ENCODE measurements at places on chromosomes 3 and 15. TPM values are rescaled to one million over a fixed set of nuclear protein-coding genes. Genes with fewer than 3 reads are reported as not detected.

Gene MUSTN1
- 0.22 TPM for total RNA-seq

DNA sequence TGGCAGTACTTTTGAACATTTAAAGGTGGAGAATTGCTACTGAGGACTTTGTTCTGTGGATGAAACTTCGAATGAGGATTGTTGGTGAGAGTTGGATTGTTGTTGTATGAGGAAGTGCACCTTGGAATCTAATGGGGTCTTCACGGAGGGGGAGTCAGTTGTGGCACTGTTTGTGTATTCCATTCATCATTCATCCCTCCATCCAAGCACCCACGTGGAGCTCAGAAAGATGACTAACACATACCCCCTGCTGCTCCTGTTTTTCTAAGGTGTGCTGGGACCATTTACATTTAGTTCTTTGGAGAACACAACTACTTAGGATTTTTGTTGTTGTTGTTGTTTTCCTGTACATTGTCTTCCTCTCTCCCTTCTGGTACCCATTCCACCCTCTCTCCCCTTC is 122.6 kb downstream of the IGF1R start:
- no peak for DNase-seq

Gene SLC24A5
- not detected for total RNA-seq

DNA sequence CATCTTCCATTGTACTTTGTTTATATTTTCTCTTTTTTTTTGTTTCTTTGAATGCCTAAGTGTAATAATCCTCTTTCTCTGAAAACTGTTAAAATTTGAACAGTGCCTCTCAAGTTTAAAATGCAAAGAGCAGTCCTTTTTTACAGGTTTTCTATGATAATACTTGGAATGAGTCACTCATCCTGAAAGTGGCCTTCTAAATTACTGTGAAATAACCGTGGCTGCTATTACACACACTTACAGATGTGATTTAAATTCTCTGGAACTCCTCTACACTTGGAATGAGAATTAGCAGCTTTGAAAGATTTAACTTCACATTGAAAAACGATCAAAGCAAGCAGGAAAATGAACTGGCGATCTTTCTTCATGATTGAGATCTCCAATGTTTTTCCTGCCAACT is 105.9 kb downstream of the ROBO1 start:
- no peak for DNase-seq

- DNase-seq, result no peak
Observed at GRCh38 chr15:84775867-84776449, 27.6 kb downstream of the ZNF592 start.

GRCh38 chr3:14512281-14512941 is 27.7 kb downstream of the GRIP2 start:
- no peak for DNase-seq

DNA sequence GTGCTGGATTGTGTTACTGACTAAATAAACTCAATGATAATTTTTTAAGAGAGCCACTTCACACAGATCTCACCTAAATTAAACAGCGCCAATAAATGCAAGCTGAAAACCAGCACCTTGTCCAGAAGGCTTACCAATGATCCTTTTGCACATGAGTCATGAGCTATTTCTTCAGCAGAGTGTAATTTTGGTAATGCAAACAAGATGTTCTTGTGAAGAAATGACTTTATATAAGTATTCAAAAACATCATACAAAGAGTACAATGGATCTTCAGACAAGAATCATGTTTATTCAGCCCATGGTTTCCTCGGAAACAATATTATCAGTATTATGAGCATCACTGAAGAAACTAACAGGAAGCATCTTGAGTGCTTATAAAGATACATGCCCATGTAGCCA is 263.8 kb upstream of the UBE2E2 start:
- no peak for DNase-seq

Gene SYNM
- total RNA-seq, result 5.6 TPM

DNA sequence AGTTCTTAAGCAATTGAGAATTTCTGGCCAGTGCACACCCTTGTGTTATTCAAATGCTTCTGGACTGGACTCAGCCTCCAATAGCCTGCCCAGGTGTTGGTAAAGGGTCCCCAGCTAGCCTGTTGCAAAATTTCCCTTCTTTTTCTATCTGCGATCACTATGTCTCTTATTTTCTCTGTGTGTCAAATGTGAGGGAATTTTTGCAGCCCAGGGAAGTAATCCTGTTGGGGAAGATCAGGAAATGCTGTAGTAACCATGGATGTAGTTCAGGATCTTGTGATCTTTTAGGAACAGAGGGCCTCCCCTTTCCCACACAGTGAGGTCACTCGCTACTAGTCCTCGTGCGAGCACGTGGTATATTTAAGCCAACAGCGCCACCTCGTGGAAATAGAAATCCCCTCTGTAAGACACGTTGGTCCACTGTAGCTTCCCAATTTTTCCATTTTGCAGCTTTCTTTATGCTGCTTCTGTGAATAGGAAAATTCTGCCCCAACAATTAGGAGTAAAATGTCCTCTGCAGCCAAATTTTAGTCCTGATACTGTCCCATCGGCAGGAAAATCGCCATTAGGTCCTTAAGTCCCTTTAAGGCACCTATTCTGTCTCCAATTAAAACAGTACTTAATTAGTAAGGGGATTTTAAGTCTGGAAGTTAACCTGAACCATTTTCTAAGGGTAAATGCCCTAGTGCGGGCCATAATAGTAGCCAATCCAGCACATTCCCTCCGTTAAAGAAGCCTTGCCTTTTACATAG is 4.0 kb upstream of the SMCO1 start:
- DNase-seq, result peak; percentile 94

DNA sequence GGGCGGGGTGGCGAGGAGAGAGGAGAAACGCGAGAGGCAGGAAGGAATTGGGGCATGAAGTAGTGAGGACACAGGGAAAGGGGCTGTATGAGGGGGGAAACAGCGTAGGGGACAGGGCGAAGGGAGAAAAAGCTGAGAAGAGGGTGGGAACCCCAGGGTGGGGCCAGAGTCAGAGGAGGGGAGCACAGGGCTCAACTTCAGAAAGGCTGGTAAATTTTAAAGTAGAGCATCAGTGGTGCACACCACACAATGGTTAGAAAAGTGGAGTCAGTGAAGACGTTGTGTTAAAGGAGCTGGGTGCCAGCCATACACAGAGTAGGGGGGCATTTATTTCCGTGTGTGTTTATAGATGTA is 3.0 kb upstream of the RPP25 start:
- no peak for DNase-seq

DNA sequence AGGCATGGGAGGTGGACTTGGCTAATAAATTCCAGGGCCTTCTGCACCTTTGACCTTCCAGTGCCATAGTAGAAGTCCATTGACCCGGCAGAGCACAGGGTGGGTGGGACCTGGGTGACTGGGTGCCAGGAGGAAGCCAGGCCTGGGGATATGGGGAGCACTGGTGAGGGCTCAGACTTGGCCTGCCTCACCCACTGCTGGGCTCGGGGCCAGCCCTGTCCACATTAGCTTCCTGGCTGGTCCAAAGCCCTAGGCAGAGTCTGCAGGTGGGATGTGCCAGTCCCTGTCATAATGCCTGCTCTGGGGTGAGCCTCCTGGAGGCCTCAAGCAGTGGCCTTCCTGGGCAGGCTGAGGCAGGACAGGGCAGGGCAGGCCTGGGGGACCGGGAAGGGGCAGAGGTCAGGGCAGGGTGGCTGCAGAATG is 38.1 kb upstream of the CHRNB4 start:
- DNase-seq, result no peak

Gene CFAP100
- not detected for total RNA-seq

- DNase-seq, result no peak
Observed at GRCh38 chr3:127374086-127375010, 86.5 kb upstream of the PRR20G start.

Gene ITIH3
- 2.2 TPM for total RNA-seq

Gene CHMP2B
- total RNA-seq, result 65.6 TPM

Gene TMEM45A
- total RNA-seq, result 17.9 TPM

DNA sequence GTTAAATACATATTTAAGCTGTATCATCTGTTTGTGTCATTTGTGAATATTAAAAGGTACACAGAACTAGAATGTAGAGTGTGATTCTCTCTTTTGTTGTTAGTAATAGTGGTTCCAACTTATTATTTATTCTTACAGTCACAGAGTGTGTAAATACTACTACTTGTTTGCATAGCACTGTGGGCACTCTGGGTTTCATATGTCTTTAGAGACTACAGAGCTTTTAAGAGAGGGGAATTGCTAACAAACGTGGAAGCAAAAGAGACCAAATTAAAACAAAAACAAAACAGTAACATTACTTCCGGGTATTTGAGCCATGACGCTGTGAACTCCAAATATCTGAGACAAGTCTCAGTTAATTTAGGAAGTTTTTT is 828.0 kb upstream of the DPPA4 start:
- DNase-seq, result no peak

DNA sequence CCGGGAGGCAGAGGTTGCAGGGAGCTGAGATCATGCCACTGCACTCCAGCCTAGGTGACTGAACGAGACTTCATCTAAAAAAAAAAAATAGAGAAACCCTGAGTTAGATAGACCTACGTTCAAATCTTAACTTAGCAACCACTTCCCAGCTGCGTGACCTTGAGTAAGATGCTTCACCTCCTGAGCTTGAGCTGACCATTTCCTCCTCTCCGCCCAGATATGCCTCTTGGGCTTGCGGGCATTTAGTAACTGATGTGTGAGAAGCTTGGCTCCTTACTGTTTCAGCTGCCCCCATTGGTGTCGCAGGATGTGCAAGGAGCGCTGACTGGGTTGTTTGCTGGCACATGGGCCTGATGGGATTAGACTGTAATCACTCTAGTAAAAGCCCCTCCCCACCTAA is 26.9 kb upstream of the ATG7 start:
- DNase-seq, result no peak

GRCh38 chr3:36482256-36482655 is 102.0 kb downstream of the STAC start:
- DNase-seq, result no peak

GRCh38 chr3:33889394-33890039 is 91.1 kb downstream of the PDCD6IP start:
- DNase-seq, result no peak

- peak; percentile 49 for DNase-seq
Observed at GRCh38 chr3:58366699-58367098, 34.0 kb downstream of the PXK start.

- DNase-seq, result no peak
Observed at GRCh38 chr15:66496951-66497501, 536 bp downstream of the SNAPC5 start.

DNA sequence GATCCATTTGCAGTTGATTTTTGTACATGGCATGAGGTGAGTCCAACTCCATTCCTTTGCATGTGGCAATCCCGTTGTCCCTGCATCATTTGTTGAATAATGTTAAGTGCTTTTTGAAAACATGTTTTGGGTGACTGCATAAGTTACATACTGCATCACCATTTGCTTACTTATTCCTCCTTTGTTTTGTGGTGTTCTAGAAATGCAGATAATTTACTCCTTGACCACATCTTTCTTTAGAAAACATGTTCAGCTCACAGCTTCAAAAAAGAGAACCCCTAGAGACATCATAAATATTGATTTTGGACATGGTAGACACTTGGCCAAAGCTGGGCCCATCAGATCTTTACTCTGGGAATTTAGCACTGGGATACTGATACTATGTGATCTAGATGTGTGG is 135.3 kb upstream of the DAZL start:
- no peak for DNase-seq

Gene SLC38A3
- total RNA-seq, result not detected

Gene SLC2A2
- 0.07 TPM for total RNA-seq

Gene PLSCR5
- not detected for total RNA-seq

- DNase-seq, result peak; percentile 62
Observed at GRCh38 chr15:80970018-80970657, 19.5 kb downstream of the MESD start.
